Endothelial cell (in vitro differentiated cells): ENCODE measurements at places on chromosomes 4 and X.

- no peak for DNase-seq
These were observed 373.6 kb downstream of the FBXW7 start for GRCh38 chr4:152162331-152162697.

- no peak for DNase-seq
These were observed 46.8 kb downstream of the PSAPL1 start for GRCh38 chr4:7387925-7388324.

DNA sequence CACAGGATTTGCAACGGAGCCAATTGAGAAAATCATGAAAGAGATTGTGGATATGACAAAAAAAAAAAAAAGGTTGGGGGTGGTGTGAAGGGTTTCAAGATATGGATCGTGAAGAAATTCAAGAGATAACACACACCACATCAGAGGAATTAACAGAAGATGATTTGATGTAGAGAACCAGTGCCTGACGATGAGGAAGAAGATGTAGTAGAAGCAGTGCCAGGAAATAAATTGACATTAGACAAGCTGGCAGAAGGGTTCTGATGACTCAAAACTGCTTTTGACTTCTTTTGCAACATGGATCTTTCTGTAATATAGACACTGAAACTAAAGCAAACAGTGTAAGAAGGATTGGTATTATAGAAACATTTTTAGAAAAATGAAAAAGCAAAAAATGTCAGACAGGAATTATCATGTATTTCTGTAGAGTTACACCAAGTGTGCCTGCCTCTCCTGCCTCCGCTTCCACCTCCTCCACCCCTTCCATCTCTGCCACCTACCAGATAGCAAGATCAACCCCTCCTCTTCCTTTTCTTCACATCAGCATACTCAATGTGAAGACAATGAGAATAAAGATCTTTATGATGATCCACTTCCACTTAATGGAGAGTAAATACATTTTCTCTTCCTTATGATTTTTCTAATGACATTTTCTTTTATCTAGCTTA lies 127.5 kb upstream of the OTUD4 start:
- DNase-seq = no peak

- no peak for DNase-seq
These were observed 32.9 kb downstream of the KIF4A start for GRCh38 chrX:70322784-70323183.

DNA sequence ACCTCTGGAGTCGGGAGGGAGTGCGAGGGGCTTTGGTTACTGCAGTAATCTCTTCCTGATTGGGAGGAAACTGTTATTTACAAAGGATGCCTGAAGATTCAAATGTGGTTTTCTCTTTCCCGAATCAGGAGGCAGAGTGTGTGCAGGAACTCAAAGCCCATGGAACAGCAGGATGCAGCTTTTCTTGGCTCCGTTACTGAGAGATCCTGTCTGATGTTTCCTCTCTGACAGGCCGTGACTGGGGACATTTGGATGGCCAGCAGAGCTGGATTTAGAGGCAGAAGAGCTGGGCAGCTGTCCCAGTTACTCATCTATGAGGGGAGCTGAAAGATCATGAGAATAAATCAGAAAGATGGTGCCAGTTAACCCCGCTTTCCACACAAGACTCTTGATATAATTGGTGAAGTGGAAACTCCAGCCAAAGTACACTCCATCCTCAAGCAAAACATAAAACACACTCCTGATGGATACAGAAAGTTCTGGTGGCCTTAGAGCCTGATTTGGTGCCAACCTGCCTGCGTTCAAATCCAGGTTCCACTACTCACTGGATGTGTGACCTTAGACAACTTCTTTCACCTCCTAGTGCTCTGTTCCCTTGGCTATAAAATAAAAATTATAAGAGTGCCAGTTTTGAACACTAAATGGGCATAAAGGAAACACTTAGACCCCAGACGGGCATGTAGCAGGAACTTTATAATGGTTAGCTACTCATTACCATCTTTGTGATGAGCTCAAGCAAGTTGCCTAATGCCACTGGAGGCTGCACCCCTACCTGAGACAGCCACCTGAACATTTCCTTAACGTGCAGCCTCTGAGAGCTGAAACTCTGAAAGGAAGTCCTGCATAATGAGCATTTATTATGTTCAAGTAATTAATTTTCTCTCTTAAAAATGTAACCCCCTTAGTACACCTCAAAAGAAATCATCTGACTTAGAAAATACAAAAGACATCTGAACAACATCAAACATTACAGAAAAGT lies 349.0 kb upstream of the GATB start:
- peak; percentile 37 for DNase-seq

DNA sequence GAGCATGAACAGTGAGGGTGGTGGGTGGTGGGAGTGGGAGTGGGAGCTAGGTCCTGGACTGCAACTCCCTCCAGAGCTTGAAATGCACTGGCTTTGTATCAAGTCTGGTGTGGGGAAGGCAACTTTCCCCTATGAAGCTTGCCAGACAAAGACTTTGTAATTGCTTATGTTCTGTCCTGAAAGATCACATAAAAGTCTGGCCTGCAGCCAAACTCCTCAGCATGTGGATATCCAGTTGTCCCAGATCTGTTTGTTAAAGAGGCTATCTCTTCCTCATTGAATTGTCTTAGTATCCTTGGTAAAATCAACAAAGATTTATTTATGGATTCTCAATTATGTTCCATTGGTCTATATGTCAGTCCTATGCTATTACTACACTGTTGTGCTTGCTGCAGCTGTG lies 607.9 kb downstream of the GLUD2 start:
- no peak for DNase-seq

- DNase-seq = peak; percentile 82
These were observed 3.1 kb upstream of the SFRP2 start for GRCh38 chr4:153791746-153792617.

GRCh38 chr4:183504930-183505610 lies at the start of gene ING2:
TSS of gene ING2 (plus strand) at chr4:183505058. CDS start at chr4:183505196, 138 bp downstream.
- no peak for DNase-seq

DNA sequence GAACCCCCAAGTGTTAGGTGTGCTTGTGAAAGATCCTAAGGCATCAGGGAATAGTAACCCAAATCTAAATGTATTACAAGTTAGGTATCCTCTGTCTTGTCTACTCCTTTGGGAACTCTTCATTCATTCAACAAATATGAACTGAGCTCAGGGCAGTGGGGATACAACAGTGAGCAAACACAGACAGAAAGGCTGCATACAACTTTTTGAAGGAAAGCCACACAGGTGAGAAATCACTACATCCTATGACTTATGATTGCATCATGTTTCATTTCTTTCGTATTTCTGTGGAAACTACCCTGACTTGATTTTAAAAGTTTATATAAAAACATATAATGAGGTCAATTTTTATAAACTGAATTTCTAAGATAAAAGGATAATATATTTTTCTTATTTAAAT lies 43.2 kb downstream of the BCLAF3 start:
- no peak for DNase-seq

DNA sequence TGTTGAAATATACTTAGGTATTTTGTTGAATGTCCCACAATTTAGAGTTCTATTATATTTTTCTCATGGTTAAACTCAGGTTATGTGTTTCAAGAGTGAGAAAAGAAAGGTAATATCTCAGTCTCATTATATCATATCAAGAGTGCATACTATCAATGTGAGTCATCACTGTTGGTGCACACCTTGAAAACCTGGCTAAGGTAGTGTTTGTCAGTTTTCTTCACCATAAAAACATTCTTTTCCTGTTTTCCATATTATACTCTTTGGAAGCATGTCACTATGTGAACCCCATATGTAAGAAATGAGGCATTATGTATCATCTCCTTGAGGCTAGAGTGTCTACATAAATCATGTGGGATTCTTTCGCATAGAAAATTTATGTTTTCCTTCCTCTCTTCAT lies 307.6 kb upstream of the CTSO start:
- DNase-seq = no peak

DNA sequence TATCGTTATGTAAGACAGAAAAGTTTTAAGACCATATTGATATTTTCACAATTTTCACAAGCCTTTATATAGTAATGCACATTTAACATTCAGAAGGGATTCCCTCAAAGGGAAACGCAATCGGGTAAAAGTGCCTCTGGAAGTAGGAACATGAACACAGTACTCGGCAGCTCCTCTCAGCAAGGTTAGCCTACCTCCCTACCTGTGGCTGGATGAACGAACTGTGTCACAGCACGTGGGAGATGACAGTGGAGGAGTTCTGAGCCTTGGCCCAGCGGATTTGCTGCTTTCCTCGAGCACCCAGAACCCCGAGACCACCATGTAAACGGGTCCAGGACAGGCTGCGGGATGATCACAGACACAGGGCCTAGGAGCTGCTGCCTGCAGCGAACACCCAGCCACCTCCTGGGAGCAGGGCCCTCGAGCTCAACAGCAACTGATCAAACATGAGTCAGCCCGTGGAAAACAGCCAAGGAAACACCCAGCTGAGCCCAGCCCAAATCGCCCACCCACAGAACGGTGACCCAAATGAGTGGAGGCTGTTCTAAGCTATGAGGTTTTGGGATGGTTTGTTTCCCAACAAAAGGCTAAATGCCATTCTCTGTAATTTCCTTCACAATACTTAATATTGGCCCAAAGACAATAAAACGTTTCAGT lies 30.4 kb downstream of the FAT1 start:
- DNase-seq = no peak

DNA sequence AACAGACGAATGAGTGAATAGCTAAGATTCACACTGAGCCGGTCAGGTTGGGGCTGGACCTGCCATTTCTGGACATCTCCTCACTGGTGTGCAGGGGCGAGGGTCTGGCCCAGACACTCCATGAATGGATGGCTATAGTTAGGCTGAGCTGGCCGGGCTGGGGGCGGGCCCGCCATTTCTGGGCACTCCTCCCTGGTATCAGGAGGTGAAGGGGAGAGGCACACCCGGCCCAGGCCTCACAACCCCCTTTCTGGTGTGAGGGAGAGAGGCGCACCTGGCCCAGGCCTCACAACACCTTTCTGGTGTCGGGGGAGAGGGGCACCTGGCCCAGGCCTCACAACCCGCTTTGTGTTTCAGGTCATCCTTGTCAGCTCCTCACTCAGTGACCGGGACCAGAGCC lies 203.2 kb upstream of the PSAPL1 start:
- DNase-seq = no peak

GRCh38 chrX:149472625-149473024 lies 32.5 kb downstream of the IDS start:
- DNase-seq = no peak

GRCh38 chr4:6222761-6223292 lies 22.5 kb upstream of the JAKMIP1 start:
- DNase-seq = peak; percentile 38

DNA sequence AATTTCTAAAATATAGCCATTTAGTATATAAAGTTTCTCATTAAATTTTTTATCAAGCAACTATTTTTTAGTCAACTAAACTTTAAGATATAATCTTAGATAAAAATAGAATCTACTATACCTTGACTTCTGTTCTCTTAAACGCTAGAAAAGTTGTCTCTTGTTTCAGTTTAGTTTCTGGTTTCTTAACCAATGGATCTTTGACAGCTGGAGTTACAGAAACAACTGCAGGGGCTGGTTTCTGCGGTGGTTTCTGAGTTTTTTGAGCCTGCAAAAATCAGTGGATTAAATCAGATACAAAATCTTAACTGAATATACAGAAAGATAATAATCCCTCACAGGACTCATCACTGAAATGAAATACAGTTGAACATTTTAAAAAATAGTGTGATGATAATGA lies 21.9 kb downstream of the INTS12 start:
- DNase-seq = no peak

- DNase-seq = no peak
These were observed 63.0 kb downstream of the PRSS12 start for GRCh38 chr4:118289794-118290193.

- DNase-seq = no peak
These were observed 28.0 kb downstream of the TBC1D19 start for GRCh38 chr4:26611885-26612284.

- DNase-seq = no peak
These were observed 192.1 kb downstream of the PPARGC1A start for GRCh38 chr4:23697722-23698121.

- DNase-seq = no peak
These were observed 160.9 kb downstream of the SMIM20 start for GRCh38 chr4:26074712-26075430.

GRCh38 chrX:120575379-120576114 lies 14.8 kb upstream of the CUL4B start:
- no peak for DNase-seq

DNA sequence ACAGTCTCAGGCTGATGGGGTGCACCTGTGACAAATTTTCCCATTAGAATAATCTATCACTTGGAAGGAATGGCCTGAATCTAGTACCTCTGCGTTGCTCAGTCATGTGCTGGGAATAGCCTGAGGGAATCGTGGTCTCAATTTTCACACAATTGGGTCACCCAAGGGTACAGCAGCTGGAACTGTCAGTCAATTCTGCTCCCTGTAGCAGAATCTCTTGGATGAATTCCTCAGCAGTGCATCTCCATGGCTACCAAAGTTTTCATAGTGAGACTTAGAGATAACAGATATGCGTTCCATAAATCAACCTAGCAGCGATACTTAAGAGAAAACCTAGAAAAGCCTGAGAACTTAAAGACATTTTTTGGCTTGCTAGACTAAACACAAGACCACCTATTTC lies 288.7 kb upstream of the CTSO start:
- DNase-seq = no peak

DNA sequence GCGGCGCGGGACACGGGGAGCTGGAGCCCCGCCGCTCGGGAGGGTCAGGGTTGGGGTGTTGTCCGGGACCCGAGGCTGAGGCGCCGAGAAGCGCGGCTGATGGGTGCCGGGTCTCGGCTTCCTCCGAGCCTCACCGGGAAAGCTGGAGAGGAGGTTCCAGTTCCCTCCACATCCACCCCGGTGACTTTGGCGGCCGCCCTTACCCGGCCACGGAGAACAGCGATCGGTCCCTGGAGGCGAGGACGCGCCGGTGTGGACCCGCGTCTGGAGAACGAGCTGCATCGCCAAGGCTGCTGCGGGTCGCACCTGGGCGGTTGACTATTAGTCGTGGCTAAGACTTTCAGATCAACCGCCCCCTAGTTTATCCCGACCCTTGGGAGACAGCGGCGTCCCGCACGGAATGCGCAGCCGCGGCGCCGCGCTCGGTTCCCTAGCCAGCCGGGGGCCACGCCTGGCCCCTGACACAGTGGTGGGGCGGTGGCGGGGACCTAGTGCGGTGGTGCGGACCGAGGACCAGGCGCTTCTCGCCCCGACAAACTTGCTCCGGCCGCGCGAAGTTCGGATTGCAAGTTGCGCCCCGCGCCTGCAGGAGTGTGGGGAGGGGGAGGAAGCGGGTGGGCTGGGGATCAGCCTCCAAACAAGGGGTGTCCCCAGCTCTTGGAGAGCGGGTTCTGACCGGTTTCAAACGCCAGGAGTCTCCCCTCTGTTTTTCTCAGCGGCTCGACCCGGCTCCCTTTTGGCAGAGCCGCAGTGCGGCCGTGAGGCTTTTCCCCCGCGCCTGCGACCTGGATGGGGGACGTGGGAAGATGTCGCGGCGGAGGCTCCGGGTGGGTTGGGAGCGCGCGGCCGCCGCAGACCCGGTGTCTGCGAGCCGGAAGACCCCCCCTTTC lies 568 bp downstream of the FHDC1 start:
- peak; percentile 35 for DNase-seq

GRCh38 chrX:103776546-103776945 lies at the start of gene PLP1:
TSS of gene PLP1 (plus strand) at chrX:103776840. CDS start at chrX:103776996, 156 bp downstream.
- no peak for DNase-seq
